RWPE1 (cell line): ENCODE measurements at places on chromosomes 1 and 21.
A peak's percentile ranks its signal among the peaks of the same experiment; 100 is the strongest.

GRCh38 chr21:45004481-45005247 is 64.8 kb downstream of the SLX9 start:
- no peak for DNase-seq

DNA sequence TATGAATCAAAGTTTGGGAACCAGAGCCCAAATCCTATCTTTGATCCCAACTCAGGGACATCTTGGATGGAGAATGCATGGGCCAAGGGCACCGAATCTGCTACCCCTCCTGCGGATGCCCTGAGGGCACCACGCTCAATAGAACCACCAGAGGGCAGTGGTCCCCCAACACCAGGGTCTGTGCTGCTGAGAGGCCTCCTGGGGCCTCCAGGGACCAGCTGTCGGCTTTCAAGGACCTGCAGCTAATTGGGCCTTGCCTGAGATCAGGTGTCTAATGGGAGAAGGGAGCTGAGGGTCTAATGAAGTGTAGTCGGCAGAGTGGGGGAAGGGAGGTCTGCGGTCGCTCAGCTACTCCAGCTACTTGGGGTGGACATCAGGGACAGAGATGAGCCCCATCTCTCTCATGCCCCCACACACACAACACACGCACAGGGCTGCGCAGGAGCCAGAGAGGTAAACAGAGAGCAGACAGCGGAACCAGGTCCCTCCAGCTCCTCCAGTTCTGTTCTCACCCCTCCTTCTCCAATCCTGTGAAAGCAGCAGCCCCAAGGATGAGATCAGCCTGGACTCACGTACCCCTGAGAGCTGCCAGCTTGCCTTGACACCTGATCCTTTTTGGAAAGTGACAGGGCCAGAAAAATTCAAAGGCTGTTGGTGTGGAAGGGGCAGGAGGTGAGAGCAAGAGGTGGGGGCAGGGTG is 34.9 kb upstream of the PPP1R15B start:
- peak; percentile 67 for DNase-seq

- no peak for DNase-seq
Observed at GRCh38 chr1:189697113-189697512, 780.6 kb downstream of the BRINP3 start.

DNA sequence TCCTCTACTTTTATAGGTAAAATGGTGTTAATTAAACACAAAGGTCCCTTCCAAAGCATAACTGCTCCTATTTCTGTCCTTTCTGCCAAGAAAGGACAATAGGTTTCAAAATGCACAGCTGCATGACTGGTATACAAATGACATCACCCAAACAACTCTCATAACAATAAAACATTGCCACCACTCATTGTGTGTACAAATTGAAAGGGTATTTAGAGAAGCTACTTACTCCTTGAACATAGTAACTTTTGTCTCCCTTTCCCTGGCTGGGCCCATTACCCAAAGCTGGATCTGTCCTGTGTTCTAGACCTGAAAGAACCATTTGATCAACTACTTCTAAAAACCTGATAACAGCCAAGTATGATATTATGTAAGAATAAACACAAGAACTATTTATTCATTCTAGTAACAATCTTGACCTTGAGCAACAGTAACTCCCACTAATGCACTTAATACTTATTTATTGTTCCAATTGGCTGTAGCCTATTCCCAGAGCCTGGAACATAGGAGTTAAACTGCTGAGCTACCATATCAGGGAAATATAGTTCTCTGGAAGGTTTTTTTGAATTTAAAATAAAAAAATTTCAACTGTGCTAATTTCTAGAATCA is 38.2 kb downstream of the TTLL7 start:
- DNase-seq = no peak

DNA sequence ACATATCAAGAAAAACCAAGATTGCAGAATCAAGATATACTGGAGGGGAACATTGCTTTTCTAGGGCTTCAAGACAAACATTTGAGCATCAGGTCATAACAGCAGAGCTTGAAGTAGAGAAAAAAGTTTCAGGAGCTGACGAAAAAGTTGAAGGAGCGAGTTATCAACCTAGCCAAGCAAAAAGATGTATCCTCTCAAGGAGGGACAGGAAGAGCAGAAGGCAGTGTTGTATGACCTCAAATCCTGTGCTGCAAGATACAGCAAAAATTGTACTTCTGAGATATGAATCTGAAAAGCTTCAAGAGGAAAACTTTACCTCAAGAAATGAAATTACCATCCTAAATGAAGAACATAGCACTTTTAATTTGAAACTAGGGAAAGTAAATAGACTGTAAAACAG is 153.1 kb downstream of the AK5 start:
- no peak for DNase-seq

- no peak for DNase-seq
Observed at GRCh38 chr1:21687081-21687529, 17.9 kb upstream of the RAP1GAP start.

DNA sequence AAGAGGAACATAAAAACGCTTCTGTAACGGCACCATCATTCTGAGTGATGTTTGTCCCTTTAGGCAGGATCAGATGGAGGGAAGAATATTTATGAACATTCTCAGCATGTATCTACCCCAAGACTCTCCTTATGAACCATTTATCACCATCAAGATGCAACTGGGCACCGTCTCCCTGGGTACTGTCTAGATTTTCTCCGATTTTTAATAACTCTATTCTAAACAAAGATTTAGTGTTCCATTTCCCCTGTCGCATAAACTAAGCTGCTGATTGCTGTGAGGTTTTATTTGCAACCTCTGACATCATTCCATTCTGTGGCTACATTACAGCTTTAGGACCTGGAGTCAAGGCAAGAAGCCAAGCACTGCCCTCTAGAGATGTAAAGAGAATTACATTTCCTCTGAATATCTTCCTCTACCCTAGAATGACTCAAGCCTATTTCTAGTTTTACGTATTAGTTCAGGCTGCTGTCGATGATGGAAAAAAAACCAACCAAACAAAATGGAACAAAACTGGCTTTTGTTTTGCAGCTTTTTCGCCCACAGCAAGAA is 130.1 kb upstream of the MAP1LC3C start:
- peak; percentile 6 for DNase-seq

GRCh38 chr1:37841652-37842051 is 17.7 kb downstream of the MTF1 start:
- DNase-seq = no peak

DNA sequence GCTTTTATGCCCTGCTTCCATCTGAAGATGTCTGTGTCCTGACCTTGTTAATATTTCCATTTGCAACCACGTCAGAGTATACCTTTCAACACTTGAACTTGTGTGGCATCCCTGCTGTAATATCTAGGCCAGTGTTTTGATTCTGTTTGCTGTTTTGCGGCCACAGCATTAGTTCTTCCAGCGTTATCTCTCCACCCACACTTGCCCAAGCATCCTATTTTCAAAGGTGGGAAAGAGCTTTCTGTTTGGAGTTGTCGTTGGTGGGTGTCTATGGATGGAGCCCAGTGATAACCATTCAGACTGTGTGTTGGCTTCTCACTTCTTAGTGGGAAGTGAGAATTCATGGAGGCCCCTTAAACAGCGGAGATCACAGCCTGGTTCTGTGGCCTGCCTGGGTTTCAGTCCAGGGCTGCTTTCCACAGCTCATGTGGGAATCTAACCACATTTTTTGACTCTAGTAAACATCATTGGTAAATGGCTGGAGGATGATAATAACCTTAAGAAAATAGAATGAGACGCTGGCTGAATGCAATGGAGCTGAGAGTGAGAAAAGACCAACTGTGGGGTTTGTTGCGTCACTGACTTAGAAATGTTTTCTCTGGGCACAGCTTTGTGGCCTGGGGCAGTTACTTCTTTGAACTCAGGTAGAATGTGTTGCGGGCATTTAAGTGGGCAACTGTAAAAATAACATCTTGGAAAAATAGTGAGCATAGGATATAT is 7.6 kb downstream of the TENT5C start:
- DNase-seq = no peak

GRCh38 chr21:31592963-31593560 is 66.4 kb upstream of the SOD1 start:
- no peak for DNase-seq

DNA sequence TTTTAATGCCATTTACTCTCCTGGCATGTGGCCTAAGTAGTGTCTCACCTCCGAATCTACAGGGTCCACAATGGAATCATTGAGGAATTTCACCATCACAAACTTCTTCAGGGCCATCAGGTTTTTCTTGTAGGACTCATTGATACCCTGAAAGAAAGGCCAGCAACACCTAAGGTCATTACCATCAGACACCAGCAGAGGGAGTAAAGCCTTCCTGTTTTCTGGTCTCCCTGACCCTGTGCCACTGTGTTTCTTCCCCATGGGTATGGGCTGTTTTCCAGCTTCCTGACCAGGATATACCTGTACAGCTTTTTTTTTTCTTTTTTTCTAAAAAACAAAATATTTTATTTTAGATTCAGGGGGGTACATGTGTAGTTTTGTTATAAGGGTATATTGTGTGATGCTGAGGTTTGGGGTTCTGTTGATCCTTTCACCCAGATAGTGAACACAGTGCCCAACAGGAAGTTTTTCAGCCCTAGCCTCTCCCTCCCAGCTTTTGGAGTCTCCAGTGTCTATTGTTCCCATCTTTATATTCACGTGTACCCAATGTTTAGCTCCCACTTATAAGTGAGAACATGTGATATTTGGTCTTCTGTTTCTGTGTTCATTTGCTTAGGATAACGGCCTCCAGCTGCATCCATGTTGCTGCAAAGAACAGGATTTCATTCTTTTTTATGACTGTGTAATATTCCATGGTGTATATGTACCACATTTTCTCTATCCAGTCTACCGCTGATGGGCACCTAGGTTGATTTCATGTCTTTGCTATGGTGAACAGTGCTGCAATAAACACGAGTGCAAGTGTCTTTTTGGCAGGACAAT is 18.3 kb downstream of the PPT1 start:
- DNase-seq = peak; percentile 63

DNA sequence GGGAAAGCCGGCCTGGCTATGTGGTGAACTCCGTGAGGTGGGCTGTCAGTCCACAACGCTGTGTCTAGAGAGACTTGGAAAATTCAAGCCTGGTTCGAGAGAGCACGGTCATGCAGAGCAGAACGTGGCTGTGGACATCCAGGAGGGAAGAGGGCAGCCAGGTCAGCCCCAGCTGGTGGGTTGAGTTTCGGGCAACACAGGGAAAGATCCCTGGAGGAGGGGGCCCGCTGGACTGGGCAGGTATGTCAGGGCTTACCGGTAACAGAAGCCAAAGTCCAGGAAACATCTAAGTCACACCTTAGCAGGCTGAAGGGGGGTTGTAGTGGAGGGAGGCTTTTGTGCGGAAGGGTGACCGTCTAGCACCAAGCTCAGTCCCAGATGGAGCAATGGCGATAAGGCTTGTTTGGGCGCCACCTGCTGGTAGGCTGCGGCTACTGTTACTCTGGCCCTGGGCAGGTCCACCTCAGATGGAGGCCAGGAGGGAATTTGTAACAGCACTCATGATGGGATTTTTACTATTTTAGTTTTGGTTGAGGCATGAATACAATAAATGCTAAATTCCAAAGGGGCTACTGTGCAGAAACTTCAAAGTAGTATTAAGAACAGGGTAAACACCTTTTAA is 143.3 kb upstream of the ZNF644 start:
- peak; percentile 74 for DNase-seq

DNA sequence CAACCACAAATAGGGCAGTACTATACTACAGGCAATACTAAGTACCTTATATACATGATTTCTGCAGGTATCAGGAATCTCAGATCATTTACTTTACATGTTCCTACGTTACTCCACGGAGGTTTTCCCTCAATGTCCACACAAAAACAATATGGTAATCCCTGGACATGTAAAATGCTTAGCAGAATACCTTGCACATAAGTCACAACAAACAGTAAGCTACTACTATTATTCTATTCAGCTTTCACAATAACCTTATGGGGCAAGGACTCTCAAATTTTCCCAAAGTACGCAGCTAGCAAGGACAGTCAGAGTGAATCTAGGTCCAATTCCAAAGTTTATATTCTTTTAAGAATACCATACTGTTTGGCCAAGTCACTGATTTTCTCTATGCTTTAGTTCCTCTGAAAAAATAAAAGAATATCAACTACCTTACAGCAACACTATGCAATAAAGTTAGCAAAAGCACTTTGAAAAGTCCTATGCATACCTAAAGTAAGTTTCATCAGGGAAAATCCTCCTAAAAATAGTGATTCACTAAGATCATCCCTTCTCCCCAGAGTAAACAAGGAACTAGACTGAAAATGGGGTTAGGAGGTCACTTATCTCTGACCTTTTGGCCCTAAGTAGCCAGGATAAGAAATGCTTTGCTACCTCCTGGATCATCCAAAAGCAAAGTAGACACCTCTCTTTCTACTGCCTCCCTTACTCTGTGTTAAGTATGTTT is 67.4 kb downstream of the LUZP1 start:
- DNase-seq = peak; percentile 36

- no peak for DNase-seq
Observed at GRCh38 chr21:41961282-41961701, 7.5 kb upstream of the C2CD2 start.

DNA sequence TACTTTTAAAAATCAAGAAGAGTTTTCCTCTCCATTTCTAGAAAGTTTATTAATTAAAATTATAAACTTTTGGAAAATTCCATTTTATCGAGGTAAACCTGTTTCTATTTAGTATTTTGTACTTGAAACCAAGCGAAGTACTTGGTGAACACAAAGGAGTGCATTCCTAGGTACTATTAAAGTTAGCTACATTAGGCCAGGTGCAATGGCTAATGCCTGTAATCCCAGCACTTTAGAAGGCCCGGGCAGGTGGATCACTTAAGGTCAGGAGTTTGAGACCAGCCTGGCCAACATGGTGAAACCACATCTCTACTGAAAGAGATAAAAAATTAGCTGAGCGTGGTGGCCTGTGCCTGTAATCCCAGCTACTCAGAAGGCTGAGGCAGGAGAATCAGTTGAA is 292.2 kb downstream of the NTNG1 start:
- no peak for DNase-seq

DNA sequence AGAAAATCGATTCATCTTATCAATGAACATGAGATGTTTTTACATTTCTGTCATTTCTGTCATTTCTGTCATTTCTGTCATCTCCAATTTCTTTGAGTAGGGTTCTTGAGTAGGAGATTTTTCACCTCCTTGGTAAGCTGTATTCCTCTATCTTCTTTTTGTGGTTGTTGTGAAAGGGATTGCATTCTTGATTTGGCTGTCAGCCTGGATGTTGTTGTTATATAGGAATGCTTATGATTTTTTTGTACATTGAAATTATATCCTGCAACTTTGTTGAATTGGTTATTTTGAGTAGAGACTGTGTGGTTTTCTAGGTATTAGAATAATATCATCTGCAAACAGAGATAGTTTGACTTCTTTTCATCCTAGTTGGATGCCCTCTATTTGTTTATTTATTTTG is 1233.7 kb downstream of the PLA2G4A start:
- DNase-seq = no peak

DNA sequence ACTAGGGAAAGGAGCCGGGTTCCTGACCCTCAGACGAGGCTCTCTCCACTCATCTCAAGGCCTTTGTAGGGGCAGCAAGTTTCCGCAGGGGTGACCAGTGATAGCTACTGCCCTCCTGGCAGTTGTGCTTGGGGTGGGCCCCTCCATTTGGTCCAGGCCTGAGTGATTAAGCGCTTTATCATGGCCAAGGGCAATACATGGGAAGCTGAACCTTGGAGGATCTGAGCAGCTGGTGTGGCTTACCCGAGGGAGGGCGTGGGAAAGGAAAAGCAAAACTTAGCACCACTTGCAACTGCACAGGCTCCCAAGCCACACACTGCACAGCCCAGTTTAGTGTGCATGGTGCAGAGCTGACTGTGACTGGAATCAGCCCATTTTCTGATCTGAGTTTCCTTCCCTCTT is 47.8 kb downstream of the GADD45A start:
- no peak for DNase-seq
